ENCODE measurements at places on chromosomes 5 and 9.

DNA sequence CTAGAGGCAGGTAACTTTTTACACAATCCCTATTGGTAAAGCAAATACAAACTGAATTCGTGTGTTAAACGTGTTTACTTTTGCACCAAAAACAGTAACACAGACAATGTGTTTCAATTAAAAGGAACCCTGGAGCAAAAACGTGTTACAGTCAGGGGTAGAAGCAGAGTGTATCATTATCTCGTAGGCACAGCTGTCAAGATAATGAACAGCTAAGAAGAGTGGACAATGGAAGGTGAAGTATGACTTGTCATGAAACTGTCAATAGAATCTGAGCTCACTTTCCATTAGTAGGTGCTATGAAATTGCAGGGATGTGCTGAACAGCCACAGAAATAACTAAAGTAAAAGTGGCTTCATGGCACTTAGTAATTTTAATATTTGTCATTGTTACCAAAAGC is 1229.8 kb upstream of the WWC1 start:
- no peak for DNase-seq

GRCh38 chr5:94524841-94525697 is 93.3 kb downstream of the KIAA0825 start:
- no peak for DNase-seq

GRCh38 chr5:76305269-76305668 is 97.8 kb upstream of the IQGAP2 start:
- DNase-seq: no peak

- DNase-seq: no peak
These were observed 242.1 kb downstream of the HCN1 start for GRCh38 chr5:45454114-45454513.

- DNase-seq: no peak
These were observed 68.8 kb downstream of the NTRK2 start for GRCh38 chr9:84738353-84738752.

DNA sequence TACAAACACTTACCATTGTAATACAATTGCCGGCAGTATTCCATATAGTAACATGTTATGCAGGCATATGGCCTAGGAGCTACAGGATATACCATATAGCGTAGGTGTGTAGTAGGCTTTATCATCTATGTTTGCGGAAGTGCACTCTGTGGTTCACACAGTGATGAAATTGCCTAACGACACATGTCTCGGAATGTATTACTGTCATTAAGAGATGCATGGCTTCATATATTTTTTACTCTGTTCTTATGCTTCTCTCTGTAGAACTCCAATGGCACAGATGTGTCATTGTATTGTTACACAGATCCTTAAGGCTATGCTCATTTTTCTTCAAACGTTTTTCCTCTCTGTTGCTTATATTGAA is 19.2 kb upstream of the ANKRD18A start:
- no peak for DNase-seq

DNA sequence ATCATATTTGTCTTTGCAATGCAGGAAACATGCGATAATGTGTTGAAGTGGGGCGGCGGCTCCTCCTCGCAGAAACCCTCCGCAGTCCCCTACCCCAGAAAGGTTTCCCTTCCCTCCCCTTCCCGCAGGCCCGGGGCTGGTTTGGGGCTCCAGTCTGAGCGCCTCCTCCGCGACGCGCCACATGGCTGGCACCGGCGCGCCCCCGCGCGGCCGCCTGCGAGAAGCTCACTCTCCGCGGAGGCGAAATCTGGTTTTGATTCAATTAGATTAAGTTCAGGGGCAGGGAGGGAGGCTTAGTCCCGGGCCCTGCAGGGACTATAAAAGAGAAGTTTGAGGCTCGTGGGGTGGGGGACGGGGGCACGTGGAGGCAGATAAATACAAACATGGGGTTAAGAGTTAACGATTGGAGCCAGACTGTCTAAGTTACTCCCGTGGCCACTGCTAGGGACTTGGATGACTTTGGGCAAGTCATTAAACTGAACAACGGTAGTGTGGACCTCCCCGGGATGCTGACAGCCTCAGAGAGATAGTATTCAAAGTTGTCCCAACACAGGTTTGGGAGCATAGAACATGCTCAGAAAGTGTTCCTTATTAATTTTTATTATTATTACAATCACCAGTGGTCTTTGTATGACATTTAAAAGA is 69.4 kb downstream of the MSX2 start:
- DNase-seq: peak; percentile 1
